GM12865 (cell line): ENCODE measurements at places on chromosomes 5 and 9.

- no peak for DNase-seq
These were observed 135.2 kb upstream of the HMHB1 start for GRCh38 chr5:143676802-143677201.

GRCh38 chr5:123129811-123130210 lies 40.8 kb downstream of the PRDM6 start:
- no peak for DNase-seq

DNA sequence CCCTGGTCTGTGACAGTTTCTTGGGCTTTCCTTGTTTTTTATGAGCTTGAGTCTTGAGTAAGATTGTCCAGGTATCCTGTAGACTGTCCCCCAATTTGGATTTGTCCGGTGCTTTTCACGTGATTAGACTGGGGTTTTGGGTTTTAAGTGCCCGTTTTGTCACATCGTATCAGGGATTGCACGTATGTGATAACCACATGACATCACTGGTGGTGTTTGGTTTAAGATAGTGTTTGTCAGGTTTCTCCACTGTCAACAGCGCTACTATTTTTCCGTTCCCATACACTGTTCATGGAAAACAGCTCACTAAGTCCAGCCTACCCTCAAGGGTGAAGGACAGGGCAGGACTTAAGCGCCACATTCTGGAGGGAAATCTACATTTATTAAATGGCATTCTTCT lies 39.7 kb downstream of the LMNB1 start:
- DNase-seq = no peak

DNA sequence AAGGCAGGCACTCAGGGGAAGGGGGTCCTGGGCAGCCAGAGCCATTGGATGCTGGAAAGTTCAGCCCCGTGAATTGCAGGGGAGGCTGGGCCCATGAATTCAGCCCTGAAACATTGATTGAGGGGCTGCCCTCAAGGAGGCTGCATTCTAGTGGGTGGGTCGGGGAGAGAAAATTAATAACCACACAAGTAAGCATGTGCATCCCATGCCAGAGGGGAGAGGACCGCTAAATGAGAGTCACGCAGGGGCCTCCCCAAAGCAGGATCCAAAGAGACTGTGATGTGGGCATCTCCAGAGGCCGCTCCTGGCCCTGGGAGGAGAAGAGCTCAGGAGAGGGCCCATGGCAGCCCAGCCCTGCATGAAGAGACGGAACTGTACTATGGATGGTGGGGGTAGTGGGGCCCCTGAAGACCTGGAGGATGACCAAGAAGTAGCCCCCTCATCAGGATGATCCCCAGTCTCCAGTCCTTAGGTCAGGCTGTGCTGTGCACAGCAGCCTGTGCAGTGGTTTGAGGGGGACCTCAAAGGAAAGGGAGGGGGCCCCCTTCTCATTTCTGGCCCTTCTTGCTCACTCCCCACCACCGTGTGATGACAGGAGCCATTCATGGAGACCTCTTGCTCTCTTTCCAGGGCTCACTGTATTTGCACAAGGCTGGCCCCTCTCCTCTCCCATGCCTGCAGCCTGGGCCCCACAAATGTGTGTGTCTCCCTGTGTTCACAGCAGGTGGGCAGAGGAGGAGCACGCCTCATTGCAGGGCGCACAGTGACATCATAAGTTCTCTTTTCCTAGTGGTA lies 233.6 kb upstream of the IRX1 start:
- DNase-seq = no peak

GRCh38 chr9:75102177-75102790 lies 14.0 kb downstream of the OSTF1 start:
- no peak for DNase-seq

DNA sequence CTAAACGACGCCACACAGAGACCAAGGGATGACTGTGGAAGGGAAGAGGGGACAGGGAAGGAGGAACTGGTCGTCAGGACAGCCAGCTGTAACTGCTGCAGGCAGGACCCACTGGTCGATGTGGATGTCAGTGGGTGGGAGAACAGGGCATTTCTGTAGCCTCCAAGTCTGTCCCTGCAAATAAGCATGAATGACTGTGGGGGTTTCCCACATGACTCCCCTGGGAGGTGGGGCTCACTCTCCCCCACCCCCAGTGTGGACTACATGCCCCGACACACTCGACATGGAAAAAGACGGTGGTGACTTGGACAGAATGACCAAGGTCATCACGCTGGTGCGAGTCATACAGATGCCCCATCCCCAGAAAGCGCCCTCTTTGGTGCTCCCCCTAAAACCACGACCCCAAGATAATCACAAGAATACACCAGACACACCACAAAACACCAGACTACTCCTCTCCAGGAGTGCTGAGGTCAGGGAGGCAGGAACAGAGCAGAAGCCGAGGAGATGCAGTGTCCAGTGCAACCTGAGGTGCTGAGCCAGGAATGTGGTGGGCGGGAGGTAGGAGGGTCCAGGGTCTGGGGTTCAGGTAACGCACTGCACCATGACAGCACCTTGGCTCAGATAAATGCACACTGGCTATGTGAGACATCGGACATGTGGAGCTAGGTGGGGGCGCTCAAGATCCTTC lies 64.9 kb downstream of the SECISBP2 start:
- no peak for DNase-seq

DNA sequence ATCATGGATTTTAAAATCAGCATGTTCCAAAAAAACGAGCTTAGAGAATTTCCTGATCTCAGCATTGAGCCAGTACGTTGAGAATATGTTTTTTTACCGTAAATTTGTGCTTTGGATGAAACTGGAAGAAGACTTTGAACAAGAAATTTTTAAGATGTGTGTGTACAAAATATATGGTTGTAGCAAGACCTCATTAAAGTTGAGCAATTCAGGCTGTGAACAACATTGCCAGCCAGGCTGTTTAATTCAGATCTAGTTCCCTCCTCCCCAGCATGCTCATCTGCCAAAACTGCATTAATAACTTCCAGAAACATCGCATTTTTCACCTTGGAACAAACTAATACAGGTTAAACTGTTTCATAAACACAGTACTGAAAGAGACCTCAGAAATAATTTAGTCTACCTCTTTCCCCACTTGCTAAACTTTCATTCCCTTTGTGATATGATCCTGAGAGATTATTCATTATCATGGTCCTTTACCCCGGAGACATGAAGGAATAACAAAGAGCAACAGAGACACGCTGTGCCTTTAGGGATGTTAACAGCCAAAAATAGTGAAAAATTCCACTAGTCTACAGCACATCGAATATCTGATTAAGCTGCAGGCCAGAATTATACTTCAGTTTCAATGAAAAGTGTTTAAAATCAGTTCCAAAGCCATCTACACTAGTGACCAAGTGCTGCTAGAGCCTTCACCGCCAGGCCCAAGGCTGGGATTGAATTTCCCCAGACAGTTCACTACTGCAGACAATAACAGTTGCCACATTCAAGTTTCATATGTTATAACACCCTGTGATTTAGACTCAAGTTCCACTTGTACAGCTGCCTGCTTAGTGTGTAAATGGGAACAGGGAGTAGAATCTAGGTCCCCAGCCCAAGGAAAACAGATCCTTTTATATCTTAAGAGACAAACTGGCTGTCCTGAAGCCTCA lies 89.6 kb downstream of the EFNA5 start:
- peak; percentile 30 for DNase-seq

DNA sequence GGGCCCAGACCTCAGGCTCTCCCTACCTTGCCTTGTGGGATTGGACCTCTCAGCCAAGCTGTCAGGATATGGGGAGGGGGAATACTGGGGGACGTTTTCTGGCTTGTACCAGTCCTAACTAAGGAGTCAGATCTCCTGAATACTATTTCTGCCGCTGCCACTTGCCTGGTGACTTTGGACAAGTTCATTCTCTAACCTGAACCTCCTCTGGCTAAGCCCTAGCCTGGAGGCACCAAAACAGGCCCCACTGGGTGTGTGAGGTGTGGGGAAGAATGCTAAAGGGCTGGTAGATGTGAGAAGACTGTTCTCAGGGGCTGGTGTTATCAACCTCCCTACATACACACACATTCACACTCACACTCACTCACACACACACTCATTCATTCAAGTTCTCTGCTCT lies 1.1 kb downstream of the SLC6A7 start:
- DNase-seq = no peak

DNA sequence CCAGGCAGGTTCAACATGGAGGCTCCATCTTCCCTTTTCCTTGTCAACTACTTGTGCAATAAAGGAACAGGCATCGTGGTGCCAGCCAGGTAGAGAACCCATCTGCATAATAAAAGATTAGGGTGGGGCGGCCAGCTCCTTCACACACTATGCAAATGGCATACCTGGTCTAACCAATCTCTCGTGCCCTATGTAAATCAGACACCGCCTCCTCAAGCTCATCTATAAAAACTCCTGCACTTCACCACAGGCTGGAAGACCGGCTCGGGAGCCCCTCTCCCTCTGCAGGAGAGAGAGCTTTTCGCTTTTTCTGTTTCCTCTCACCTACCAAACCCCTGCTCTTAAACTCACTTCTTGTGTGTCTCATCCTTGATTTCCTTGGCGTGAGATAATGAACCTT lies 244.3 kb upstream of the PUM3 start:
- DNase-seq = no peak

DNA sequence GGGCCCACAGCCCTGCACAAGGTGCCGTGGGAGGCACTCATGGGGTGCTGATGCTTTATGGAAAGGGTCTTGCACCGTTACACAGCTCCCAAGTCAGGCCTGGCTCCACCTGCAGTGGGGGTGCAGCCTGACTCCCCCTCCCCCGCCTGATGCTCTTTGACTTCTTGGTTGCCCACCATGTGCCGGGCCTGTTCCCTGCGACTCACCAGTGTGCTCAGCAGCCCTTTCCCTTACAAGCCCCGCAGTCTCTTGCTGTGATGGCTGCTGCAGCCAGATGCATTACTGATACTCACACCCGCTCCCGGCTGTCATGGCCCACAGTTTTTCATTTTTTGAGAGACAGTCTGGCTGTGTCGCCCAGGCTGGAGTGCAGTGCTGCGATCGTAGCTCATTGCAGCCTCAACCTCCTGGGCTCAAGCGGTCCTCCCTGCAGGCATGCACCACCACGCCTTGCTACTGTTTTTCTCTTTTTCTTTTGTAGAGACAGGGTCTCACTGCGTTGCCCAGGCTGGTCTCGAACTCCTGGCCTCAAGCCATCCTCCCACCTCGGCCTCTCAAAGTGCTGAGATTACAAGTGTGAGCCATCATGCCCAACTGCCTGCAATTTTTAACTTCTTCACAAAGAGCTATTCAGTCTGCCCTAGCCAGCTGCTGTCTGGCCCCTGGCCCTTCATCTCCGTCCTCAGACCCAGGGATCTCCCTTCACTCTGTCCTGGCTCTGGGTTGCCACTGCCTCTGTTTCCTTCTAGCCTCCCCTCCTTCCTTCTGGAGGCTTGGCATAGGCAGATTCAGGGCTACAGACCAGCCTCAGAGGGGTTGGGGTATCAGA lies 109.5 kb downstream of the RXRA start:
- DNase-seq = no peak

DNA sequence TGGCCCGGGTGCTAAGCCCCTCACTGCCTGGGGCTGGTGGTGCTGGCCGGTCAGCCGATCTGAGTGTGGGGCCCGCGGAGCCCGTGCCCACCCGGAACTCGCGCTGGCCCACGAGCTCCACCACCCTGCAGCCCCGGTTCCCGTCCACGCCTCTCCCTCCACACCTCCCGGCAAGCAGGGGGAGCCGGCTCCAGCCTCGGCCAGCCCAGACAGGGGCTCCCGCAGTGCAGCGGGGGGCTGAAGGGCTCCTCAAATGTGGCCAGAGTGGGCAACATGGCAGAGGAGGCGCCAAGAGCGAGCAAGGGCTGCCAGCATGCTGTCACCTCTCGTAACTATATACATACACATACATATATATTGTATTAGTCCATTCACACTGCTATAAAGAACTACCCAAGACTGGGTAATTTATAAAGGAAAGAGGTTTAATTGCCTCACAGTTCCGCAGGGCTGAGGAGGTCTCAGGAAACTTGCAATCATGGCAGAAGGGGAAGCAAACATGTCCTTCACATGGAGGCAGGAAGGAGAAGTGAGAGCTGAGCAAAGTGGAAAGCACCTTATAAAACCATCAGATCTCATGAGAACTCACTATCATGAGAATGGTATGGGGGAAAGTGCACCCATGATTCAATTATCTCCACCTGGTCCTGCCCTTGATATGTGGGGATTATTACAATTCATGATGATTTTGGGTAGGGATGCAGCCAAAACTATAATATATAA lies 56.8 kb downstream of the LIX1 start:
- peak; percentile 30 for DNase-seq

GRCh38 chr9:28547527-28547926 lies 974.2 kb upstream of the C9orf72 start:
- DNase-seq = no peak

GRCh38 chr9:105242557-105242956 lies 1.9 kb upstream of the SLC44A1 start:
- no peak for DNase-seq

- no peak for DNase-seq
These were observed 35.6 kb upstream of the NSMF start for GRCh38 chr9:137494550-137495351.

DNA sequence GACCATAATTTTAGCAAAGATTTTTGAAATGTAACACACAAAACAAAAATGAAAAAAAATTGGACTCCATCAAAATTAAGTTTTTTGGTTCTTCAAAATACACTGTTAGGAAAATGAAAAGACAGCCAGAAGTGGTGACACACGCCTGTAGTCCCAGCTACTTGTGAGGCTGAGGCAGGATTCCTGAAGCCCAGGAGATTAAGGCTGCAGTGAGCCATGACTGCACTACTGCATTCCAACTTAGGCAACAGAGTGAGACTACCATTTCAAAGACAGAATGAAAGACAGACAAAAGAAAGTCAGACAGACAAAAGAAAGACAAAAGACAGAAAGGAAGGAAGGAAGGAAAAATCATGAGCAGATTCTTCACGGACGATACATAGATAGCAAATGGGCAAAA lies 7.5 kb downstream of the DIAPH1 start:
- DNase-seq = no peak

- DNase-seq = no peak
These were observed 95.3 kb upstream of the CKMT2 start for GRCh38 chr5:81137833-81138232.

GRCh38 chr9:70127036-70127435 lies 83.4 kb downstream of the MAMDC2 start:
- DNase-seq = no peak

DNA sequence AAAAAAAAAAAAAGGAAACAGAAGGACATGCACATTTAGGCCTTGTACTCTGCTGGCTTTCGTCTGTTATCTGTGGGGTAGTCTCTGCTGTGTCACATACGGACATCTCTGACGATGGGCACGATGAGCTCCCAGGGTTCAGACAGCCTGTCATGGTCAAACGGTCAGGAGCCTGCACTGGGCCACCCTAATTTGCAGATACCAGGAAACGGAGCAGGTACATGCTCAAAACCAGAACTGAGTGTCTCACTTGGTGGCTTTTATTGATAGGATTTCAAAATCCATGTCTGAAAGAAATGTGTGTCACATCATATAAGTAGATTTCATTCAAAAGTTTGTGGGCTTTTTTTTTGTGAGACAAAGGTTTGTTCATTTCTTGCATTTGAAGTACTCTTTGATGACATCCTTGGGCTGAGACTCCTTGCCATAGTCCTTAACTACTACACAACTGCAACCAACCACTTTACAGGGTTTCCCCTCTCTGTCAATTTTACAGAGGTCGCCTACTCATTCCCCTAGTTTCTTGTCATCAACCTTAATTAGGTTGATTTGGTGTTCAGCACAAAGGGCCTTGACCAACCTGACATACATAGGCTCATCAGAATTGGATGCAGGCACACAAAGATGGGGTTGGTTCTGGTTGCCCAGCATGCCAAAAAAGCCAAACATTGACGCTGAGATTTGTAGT lies 9.0 kb downstream of the CKMT2 start:
- peak; percentile 23 for DNase-seq
